ENCODE measurements at places on chromosomes 3 and 15.

DNA sequence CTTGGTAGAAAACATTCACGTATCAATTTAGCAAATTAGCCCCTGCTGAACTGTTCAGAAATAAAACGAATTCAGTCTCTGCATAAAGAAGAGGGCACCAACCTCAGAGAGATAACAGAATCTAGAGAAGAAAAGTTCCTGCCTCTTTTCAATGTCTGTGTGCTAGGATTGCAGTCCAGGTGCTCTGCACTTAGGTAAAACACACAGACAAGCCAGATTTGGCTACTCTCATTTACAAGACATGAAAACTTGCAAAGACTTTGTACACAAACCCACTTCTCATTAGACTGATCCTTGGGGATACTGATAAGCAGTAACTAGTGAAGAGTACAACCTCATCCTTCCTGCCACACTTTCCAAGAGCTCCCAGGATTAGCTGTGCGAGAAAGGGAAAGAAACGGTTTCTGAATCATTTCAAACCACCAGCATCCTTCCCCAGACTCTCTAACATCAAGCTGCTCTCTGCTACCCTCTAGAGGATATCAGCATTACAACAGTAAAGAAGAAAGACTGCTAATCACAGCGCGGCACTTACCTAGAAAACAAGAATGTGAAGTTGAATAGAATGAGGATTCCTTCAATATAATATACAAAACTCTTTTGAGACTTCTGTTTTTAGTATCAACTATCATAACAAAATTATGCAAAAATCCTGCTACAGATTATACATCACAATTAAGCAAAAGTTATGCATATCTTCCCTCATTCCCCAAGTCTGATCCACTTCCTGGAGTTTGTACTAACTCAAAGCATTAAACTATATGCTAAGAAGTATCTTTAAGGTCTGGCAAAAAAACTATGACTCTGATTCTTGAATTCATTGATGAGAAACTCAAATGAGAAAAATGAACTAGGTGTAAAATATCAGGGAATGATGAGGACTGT lies 306.4 kb downstream of the MAGI1 start:
- peak; percentile 20 for DNase-seq

DNA sequence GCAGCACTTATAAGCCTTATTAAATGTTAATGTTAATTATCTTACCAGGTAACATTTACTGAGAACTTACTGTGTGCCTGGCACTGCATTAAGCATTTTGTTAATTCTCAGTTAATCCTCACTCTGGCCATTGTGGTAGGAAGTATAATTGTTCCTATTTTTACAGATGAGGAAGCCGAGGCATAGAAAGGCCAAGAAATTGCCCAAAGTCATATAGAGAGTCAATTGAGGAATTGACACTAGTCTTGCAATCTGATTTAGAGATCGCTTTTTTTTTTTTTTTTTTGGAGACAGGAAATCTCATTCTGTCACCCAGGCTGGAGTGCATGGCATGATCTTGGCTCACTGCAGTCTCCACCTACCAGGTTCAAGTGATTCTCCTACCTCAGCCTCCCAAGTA lies 132.6 kb upstream of the PROK2 start:
- DNase-seq = no peak

- no peak for DNase-seq
Observed at GRCh38 chr15:35921046-35921445, 375.1 kb upstream of the DPH6 start.

DNA sequence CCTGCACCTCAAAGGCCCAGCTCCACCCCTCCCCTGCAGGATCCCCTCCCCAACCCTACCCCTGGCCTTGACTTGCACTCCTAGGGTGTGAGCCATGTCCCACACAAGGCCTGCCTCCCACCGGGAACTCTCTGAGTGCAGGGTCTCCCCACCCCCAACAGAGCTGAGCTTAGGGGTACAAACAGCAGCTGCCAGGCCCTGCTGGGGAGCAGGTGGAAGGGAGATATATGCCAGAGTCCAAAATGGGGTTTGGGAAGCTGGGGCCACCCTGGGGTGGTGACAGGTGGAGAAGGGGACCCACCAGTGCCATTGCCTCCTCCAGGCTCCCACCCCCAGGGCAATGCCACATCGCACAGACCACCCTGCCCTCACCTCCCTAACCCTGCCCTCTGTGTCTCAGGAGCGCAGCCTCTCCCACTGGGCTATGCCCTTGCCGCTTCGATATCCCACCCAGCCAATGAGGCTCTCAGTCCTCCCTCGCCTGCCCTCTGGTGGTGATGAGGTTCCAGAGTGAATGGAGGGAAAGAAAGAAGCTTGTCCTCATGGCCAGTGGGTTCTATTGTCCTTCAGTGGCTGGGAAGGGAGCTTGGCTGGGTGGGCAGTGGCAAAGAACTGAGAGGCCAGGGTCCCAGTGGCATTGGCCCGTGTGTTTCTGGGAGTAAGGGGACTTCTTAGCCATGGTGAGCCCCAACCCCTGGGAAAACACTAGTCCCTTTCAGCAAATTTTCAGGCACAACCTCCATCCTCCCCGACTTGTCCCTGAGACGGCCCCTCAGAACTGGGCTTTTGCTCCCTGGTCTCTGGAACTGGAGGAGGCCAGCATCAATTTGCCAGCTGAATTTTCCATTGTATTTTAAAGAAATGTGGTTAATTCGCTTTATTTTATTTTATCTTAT lies 46.8 kb downstream of the CYP11A1 start:
- DNase-seq = peak; percentile 91

DNA sequence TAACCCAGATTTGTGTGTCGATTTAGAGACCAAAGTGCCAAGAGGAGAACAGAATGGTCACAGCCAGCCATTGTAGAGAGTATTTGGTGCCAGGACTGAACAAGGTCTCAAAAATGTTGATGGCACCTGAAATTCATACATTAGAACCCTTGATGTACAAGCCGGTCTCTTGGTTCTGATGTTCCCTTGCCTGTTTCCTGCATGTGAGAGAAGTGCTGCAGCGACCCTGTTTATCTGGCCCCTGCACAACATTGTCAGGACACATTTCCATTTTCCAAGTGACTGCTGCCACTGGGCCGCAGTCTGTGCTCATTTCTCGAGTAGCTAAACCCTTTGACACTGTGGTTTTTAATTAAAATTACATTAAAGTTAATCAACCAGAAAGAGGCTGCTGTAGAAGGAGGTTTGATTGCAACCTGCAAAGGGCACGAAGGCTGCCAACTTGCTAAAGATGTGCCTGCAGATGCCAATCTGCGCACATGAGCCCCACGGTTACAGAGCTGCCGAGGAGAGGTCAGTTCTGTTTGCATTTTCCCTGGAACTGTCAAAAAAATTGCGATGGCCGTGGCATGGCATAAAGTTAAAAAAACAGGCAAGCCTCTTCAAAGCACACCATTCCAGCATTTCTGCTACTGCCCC lies 136.4 kb upstream of the CMC1 start:
- DNase-seq = no peak

DNA sequence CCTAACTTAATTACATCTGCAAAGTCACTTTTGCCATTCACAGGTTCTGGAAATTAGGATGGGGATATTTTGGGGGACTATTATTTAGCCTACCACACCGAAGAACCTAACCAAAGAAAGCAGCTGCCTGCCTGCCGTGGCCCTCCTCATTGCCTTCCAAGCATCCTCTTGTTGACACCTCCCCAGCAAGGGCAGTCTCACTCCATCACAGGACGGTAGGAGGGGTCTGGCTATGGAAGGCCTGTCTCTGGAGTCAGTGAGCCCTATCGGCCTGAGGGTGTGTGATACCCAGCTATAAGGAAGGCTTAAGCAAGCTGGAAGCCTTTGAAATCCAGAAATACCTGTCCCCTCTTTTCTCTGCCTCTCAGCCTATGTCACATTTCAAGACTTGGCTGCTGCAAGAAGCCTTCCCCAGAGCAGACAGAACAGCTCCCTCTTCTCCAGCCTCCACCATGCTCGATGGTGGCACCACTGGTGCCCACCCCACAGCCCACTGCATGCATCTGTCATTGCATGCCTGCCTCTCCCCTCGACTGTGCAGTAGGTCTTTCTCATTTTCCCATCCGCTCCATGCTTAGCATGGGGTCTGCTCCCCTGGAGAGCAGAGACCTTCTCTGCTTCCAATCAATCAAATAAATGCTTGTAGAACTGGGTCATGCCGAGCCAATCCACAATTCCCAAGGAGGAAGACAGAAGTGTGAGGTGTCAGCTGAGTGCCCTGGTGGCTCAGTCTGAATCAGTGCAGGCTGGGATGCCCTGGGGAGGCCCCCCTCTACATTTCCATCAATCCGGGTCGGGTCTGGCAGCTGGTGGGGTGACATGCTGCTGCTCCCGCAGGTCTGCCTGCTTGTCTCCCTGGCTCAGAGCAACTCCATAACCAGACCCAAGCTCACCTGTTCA lies 23.9 kb upstream of the LOXL1 start:
- DNase-seq = no peak

GRCh38 chr15:55394694-55395093 lies 13.5 kb downstream of the CCPG1 start:
- no peak for DNase-seq

DNA sequence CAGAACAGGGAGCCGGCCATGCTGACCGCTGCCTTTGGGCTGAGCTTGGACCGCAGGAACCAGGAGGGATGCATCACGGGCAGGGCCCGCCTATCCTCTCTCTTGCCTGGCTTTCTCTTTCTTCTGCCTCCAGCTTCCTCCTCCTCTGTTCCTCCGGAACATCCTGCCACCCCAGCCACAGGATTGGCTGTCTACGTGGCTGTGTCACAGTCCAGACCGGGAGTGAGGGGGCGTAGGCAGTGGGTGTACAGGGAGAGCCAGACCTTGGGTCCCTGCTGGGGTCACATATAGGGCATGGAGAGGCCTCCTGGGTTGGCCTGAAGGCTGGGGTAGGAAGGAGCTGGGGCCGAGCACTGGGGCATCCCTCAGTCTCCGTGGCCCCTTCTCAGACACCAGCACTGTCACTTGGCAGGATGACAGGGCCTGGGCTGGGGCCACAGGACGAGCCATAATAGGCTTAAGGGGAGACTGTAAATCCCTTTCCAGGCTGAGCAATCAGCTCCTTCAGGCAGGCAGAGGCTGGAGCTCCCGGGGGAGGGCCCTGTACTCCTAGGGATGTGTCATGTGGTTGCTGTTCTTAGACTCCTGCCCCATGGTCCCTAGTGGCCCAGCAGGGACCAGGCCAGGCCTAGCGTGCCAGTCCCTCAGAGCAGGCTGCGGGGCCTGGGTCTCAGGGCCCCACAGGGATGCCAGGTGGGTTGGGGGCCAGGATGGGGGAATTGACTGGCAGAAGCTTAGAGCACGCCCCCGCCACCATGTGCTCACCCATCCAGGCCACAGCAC lies 25.4 kb downstream of the LINGO1 start:
- peak; percentile 93 for DNase-seq

- no peak for DNase-seq
Observed at GRCh38 chr3:13782501-13782900, 97.4 kb downstream of the WNT7A start.

DNA sequence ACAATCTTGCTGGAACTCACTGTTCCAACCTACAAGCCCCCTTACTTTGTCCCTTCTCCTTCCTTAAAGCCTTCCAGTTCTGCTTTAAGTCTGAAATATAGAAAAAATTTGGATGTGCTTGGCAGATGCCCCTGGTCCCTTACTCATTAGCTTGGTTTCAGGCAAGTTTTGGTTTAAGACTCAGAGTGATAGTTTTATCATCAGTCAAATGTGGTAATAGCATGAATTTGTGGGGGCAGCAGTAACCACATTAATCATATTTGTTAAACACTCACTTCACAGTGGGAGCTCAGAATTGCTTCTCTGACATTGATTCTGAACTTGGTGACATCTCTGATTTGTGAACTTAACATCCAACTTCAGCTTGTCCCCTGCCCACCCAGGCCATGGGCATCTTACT lies 58.3 kb upstream of the ALDH1A3 start:
- DNase-seq = no peak

DNA sequence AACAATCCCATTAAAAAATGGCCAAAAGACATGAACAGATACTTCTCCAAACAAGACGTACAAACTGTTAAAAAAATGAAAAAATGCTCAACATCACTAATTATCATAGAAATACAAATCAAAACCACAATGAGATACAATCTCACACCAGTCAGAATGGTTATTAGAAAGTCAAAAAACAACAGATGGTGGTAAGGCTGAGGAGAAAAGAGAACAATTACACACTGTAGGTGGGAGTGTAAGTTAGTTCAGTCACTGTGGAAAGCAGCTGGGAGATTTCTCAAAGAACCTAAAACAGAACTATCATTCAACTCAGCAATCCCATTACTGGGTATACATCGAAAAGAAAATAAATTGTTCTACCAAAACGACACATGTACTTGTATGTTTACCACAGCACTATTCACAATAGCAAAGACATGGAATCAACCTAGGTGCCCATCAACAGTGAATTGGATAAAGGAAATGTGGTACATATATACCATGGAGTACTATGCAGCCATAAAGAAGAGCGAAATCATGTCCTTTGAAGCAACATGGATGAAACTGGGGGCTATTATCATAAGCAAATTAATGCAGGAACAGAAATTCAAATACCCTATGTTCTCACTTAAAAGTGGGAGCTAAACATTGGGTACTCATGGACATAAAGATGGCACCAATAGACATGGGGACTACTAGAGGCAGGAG lies 51.5 kb downstream of the MYO1E start:
- no peak for DNase-seq

DNA sequence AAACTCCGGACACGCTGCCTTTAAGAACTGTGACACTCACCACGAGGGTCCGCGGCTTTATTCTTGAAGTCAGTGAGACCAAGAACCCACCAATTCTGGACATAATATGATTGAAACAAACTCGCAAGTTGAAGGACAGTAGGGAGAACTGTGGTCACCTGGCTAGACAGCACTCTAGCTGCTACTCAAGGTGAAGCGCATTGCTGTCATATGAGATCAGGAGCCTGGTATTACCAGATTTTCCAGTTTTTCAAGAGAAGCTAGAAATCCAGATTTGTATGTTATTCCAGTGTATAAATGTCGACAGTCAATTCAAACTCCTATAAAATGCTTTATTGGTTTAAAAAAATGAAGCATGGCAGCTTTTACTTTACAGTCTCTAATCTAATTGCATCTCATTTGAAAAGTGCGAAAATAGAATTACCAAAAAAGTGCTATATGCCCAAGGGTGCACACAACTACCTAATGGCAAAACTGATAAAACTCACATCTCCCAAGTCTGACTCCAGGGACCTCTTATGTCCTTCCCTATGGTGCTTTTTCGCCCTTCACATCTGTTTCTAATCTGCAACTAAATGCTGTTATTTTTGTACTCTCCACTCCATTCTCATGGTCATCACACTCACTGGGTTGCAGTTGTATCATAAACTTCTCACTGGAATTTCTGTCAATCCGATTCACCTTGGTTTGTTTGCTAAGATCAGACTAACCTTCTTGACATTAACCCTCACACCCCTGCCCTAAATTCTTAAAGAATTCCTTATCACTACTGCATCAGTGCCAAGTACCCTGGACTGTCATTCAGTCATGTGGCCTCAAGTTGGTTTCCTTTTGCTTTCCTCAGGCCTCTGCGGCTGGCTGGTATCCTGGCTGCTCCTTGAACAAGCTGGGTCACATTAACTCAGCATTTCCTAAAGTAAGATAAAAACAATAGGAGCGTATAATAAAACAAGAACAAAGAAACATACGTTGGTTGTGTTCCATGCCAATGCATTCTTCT lies 31.5 kb upstream of the ARHGEF26 start:
- no peak for DNase-seq

- no peak for DNase-seq
Observed at GRCh38 chr3:157336252-157337009, 100.2 kb upstream of the PTX3 start.

Data from BE2C (cell line).